Astrocyte (in vitro differentiated cells and primary cell): ENCODE measurements at places on chromosomes 4 and X. TPM values are rescaled to one million over a fixed set of nuclear protein-coding genes. Genes with fewer than 3 reads are reported as not detected.

DNA sequence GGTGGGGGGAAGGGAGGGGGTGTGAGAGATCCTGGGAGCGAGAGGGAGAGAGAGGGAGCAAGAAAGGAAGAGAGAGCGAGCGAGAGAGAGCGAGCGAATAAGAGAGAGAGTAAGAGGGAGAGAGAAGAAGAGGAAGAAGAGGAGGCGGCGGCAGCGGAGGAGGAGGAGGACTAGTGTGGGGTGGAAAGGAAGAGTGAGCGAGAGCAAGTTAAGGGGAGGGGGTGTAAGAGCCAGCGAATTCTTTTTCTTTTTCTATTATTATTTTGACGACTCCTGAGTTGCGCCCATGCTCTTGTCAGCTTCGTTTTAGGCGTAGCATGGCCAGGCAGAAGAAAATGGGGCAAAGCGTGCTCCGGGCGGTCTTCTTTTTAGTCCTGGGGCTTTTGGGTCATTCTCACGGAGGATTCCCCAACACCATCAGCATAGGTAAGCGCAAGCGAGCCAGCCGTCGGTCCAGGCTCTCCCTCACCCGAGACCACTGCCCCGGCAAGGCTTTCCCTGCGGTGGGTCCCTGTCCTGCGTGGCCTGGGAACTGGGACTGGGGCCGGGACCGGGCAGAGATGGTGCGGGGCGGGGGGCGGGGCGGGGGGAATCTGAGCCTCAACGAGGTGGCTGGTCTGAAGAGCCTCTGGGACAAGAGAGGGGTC lies at the start of gene GRIA3:
TSS of gene GRIA3 (plus strand) at position 60 of the 647 bp plus-strand sequence. CDS start at position 318, 258 bp downstream.
- H3K36me3 ChIP-seq: no peaks in the 10 kb centered on the region
- peak; percentile 68 for DNase-seq
- peak within 1 kb of the TSS; percentile 6 for H3K27ac ChIP-seq
- H3K4me1 ChIP-seq: no peaks in the 10 kb centered on the region
- no peaks in the 10 kb centered on the region for H3K27me3 ChIP-seq

- peak; percentile 73 for DNase-seq
- H3K36me3 ChIP-seq: no peaks in the 10 kb centered on the region
- H3K27me3 ChIP-seq: no peaks in the 10 kb centered on the region
- H3K4me3 ChIP-seq: no peak overlapping the region
- peak overlapping the region; percentile 46 for H3K27ac ChIP-seq
- peaks cover 8% of the 10 kb centered on the region for H3K4me1 ChIP-seq
Observed at GRCh38 chrX:14936561-14936960, 63.3 kb downstream of the MOSPD2 start.

DNA sequence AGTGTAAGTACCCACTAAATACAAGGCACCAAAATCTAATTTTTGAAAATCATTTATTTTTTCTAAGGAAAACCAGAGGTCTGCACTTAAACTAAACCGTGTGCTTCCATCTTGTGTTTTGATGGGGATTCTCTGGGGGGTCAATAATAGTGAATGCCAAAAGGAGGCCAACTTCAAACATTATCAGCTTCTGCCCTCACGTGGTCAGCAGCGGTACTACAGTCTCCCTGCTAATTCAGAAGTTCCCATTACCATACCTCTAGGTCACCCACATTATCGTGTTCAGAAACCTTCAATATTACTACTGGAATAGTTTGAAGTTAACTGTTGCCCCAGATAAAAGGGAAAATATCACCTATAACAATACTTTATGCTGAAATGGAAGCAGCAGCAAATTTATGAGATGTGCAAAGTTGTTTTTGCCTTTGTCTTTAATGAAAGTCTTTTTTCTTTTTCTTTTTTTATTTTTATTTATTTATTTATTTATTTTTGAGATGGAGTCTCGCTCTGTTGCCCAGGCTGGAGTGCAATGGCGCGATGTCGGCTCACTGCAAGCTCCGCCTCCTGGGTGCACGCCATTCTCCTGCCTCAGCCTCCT lies 17.3 kb downstream of the CTPS2 start:
- no peaks in the 10 kb centered on the region for H3K27me3 ChIP-seq
- peaks cover 9% of the 10 kb centered on the region for H3K36me3 ChIP-seq
- DNase-seq: peak; percentile 21
- no peak overlapping the region for H3K4me3 ChIP-seq

DNA sequence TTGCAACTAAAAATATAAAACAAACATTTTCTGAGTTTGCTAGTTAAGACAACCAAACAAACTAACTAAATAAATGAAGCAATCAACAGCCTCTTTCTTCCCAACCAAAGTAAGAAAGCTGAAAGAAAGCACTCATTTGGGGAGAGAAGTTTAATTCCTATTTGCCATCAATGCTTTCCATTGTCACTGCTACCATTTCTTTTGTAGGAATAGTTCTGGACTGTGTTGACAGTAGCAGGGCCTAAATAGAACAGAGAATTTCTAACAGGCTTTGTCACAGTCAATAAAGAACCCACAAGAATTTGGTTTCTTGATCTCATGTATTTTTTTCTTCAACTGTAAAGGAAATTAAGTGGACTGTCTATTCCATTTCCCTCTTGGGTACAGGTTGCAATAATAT lies 1886.4 kb upstream of the TENM3 start:
- DNase-seq: no peak
- no peaks in the 10 kb centered on the region for H3K4me1 ChIP-seq
- H3K4me3 ChIP-seq: no peak overlapping the region
- no peaks in the 10 kb centered on the region for H3K36me3 ChIP-seq
- no peaks in the 10 kb centered on the region for H3K27me3 ChIP-seq
- no peak overlapping the region for H3K27ac ChIP-seq

DNA sequence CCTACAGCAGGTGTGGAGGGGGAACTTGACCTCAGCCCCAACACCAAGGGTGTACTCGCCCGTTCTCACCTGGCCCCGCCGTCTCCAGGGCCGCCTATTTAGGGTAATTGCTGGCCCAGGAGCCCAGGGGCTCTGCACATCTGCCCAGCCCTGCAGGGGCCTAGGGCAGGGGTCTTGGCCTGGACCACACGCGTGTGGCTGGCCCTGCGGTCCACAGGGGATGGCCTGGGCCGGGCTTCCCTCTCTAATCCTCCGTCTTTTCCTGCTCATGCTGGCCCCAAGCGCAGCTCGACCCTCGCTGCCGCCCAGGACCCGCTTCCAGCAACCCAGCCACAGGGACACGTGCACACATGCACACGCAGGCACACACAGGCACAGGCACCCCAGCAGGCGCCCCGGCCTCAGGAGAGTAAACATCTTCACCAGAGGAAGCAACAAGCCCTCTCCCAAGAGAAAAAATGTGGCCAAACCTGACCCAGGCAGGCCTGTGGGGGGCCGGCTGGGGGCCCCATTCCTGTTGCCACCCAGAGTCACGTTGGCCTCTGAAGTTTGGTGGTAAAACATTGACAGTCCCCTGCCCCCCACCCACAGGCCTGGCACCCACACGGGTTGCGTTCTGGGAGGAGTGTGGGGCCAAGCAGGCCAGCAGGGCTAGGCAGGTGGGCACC lies 24.6 kb upstream of the FGFR3 start:
- no peaks in the 10 kb centered on the region for H3K36me3 ChIP-seq
- no peak for DNase-seq
- H3K4me1 ChIP-seq: no peaks in the 10 kb centered on the region
- H3K27me3 ChIP-seq: no peaks in the 10 kb centered on the region

DNA sequence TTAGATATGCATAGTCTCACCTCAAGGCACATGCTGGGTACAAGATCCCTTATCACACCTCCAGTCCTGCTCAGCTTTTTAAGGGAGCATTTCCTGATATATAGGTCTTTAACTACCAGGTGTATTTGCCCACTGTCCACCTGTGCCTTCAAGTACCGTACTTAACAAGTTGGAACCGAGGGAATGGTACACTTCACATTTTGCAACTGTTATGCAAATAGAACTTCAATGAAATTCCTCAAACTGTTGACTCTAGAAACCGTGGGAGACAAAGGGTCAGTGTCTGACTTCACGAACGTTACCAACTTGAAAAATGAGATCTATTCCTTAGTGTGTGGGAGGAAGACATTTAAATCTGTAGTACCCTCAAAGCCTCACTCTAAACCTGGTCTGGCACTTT lies 5.2 kb downstream of the TRIM2 start:
- H3K27ac ChIP-seq: no peak overlapping the region
- H3K4me1 ChIP-seq: peaks cover 17% of the 10 kb centered on the region
- no peak overlapping the region for H3K4me3 ChIP-seq
- H3K27me3 ChIP-seq: no peaks in the 10 kb centered on the region

DNA sequence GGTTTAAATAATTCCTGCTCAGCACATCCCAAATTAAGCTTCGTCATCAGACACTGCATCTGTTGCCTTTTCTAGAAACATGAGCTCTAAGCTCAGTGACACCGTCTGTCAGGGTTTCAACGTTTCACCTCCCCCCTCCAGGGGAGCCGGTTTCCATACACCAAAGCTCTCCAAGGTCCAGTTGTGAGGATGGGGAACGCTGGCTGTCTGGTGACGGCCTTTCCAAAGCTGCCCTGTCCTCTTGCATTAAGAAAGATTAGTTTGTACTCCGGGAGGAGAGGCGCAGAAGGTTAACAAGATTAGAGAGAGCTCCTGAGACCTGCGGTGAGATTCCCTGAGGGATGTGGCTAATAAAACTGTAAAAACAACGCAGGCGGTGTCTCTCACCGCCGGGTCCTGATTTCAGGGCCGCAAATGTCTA lies 43.2 kb downstream of the ASMT start:
- H3K27me3 ChIP-seq: no peaks in the 10 kb centered on the region
- DNase-seq: no peak

DNA sequence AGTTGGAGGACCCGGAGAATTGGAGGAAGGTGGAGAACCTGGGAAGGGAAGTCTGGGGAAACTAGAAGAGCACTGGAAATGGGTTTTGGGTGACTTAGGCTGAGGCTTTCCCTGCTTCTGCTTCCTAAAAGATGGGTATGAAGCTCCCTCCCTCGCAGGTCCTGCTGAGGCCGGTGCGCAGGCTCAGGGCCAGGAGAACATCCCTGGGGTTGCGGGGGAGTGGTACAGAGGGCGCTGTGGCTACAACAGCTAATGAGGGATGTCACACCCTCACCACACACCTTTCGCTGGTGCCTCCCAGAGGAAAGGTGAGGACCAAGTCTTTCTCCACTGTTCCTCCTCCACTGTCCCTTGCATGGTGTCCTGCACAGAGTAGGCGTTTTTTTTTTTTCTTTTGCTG lies 15.8 kb downstream of the APLN start:
- no peak overlapping the region for H3K27ac ChIP-seq
- no peaks in the 10 kb centered on the region for H3K27me3 ChIP-seq
- DNase-seq: no peak

GRCh38 chr4:36137336-36137735 lies 107.0 kb downstream of the ARAP2 start:
- H3K27me3 ChIP-seq: no peaks in the 10 kb centered on the region
- no peak overlapping the region for H3K4me3 ChIP-seq
- no peak for DNase-seq
- H3K36me3 ChIP-seq: no peaks in the 10 kb centered on the region

The LRIT3 gene
- 0.11 TPM in 1 of 2 replicates, not detected in the other for total RNA-seq

The SERTM2 gene
- 0.12 and 0.23 TPM in 2 replicates for total RNA-seq

The KIAA1210 gene
- total RNA-seq: not detected in 2 replicates

DNA sequence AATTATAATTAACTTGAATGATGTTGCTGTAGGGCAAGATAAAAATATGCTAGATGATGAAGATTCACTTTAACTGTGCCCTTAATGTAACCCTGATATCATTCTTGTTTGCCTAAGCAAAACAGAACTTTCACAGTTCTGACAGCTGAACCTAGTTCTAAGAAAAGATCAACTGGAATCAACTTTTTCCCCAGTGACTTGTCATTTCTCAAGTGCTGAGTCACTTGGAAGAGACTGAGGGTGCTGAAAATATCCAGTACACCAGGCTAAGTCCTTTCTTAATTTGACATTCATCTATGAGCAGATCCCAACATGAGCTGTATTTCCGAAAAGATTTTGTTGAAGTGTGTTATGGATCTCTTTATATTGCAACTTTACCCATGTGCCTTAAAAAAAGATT lies 140.4 kb downstream of the MID1IP1 start:
- no peaks in the 10 kb centered on the region for H3K36me3 ChIP-seq
- H3K4me3 ChIP-seq: no peak overlapping the region
- no peak overlapping the region for H3K27ac ChIP-seq
- no peaks in the 10 kb centered on the region for H3K27me3 ChIP-seq

The SPANXN3 gene
- total RNA-seq: not detected in 2 replicates

The UGT2B7 gene
- 0.25 and 0.55 TPM in 2 replicates for total RNA-seq

GRCh38 chrX:148872161-148872535 lies 371.7 kb downstream of the AFF2 start:
- H3K27ac ChIP-seq: peak overlapping the region; percentile 57
- H3K27me3 ChIP-seq: no peaks in the 10 kb centered on the region
- H3K4me3 ChIP-seq: no peak overlapping the region
- no peaks in the 10 kb centered on the region for H3K36me3 ChIP-seq
- peaks cover 29% of the 10 kb centered on the region for H3K4me1 ChIP-seq
- DNase-seq: no peak

The RBM46 gene
- not detected in 2 replicates for total RNA-seq
